ENCODE measurements at places on chromosomes 11 and 22.

GRCh38 chr22:20192972-20193760 is 42.3 kb upstream of the CCDC188 start:
- no peak for DNase-seq

- no peak for DNase-seq
These were observed 53.2 kb downstream of the SPON1 start for GRCh38 chr11:14015711-14016110.

GRCh38 chr11:12835286-12835685 is 161.1 kb downstream of the TEAD1 start:
- no peak for DNase-seq

DNA sequence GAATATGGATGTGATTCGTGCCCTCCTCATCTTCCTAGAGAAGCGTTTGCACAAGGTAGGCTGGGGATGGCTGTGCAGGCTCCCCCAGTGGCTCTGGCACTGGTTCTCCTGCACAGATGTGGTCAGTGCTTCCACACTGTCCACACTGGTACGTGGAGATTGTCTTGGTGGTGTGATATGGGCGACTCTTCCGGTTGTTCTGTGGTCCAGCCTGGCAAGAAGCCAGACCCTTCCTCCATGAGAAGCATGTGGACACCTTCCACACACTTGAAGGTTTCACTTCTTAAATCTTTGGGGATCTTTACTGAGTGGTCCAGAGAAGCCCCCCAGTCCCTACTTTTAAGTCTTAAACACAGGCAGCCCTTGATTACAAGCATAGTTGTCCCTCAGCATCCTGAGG is 3.8 kb downstream of the RIC8A start:
- no peak for DNase-seq

GRCh38 chr11:12224537-12224893 is 114.1 kb downstream of the MICAL2 start:
- DNase-seq, result peak; percentile 70

DNA sequence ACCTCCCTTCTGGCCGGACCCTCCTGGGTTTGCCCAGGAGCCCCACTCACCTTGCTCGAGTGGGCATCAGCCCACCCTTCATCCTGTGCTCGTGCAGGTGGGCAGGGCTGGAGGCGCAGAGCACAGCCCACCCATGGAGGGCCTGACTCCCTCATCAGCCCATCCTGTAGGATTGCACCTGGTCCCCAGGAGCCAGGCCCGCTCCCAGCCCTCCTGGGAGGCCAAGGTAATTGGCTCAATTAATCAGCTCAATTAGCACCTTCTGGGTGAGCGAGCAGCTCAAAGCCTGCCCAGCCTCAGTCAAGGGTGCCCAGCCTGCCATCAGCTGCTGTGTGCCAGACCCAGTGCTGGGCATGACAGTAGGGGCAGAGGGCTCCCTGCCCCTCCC is 58.1 kb upstream of the NECTIN1 start:
- no peak for DNase-seq

DNA sequence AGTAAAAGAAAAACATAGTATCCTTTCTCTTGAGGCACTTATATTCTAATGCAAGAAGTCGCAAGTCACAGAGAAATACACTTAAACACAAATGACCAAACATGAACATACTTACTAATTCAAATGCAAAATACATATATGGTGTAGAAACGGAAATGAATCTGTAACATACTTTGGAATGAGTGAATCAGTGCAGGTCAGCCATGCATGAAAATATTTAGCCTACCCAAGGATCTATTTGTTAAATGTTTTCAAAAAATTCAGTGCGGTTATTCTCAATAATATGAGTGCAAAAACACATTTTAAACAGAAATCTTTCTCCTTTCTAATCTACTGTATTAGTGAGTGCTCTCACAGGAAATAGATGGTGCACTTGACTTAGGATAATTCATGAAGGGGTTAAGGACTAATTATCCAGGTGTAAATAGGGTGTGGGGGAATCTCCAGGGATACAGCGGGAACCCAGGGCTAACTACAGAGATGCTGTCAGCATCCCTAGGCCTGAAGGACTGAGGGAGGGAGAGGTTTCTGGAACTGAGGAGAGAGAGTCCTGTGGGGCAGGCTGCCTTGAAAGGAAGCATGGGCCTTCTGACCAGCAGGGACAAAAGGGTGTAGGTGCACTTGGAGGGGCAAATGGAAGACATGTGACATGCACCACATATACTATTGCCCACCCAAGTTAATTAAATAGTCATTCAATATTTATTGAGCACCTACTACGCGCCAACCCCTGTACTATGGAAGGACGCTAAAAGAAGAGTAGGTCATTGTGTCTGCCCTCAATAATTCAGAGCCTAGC is 139.2 kb downstream of the MAML2 start:
- DNase-seq, result no peak

DNA sequence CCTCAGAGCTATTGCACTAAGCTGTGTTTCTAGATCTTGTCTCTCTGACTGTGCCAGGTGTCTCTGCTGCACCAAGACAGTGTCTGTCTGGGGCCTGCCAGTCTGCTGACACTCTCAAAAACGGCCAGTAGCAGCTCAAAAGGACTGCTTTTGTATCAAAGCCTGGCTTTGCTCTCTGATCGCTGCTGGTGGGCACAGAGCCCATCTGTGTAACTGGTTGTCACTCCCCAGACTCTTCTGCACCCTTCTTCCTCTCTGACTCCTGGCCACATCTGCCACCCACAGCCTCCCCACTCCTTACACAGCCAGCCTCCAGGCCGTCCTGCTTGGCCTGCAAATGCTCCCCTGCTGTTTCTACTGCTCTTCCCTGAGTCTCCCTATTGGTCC is 26.5 kb downstream of the MED15 start:
- DNase-seq, result no peak

GRCh38 chr22:35089139-35089538 is 23.2 kb downstream of the ISX start:
- DNase-seq, result no peak

- no peak for DNase-seq
These were observed 198.8 kb downstream of the CTTN start for GRCh38 chr11:70597006-70597555.

GRCh38 chr22:44271010-44271500 is 41.7 kb downstream of the SHISAL1 start:
- DNase-seq, result no peak

- DNase-seq, result no peak
These were observed 682 bp downstream of the LARGE1 start for GRCh38 chr22:33919391-33920196.

GRCh38 chr22:31093086-31093850 is 12.2 kb downstream of the SMTN start:
- DNase-seq, result no peak

- no peak for DNase-seq
These were observed 129.5 kb upstream of the TBCEL start for GRCh38 chr11:120894202-120894985.

DNA sequence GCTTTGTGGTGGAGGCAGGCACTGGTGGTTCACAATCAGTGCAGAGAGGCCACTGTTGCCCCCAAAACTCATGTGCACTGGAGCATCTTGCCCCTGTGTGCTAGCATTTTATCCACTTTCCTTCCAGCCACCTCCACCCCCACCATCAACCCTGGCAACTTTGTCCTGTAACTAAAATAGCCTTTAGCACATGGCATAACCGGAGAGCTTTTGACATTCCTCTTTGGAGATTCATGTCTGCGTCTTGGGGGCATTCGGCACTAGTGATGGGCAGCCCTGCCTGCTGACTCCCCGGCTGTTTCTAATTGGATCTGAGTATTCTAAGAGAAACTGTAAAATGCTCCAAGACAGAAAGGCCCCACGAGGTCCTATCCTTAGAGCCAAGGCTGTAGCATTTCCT is 15.8 kb downstream of the SHISA8 start:
- DNase-seq, result no peak

GRCh38 chr22:46699091-46699490 is 39.0 kb downstream of the CERK start:
- no peak for DNase-seq

DNA sequence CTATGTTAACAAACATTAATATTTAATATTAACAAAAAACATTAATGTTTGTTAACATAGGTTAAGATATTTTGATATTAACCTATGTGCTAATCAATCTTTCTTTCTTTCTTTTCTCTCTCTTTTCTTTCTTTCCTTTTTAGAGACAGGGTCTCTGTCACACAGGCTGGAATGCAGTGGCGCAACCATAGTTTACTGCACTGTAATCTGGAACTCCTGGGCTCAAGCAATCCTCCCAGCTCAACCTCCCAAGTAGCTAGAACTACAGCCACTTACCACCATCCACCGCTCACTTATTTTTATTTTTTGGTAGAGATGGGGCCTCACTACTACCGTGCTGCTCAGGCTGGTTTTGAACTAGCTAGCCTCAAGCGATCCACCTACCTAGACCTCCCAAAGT is 13.2 kb downstream of the SIK3 start:
- no peak for DNase-seq

DNA sequence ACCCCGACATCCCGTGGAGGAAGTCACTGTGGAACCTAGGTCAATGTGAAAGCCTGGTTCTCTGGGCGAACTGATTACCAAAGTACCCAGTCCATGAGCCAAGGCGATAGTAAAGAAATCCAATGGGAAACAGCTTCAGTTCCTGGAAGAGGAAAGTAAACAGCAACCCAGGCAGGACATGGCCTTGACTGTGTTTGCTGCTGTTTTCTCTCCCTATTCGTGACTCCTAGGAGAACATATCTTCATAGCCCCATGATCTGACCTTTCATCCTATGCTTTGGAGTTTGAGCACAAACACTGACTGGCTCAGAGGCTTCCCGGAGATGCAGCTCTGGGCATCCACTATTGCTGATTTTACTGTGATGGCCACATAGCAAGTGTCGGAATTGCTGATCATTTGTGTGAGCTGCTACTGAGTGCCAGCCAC is 45.1 kb downstream of the LRFN4 start:
- no peak for DNase-seq

DNA sequence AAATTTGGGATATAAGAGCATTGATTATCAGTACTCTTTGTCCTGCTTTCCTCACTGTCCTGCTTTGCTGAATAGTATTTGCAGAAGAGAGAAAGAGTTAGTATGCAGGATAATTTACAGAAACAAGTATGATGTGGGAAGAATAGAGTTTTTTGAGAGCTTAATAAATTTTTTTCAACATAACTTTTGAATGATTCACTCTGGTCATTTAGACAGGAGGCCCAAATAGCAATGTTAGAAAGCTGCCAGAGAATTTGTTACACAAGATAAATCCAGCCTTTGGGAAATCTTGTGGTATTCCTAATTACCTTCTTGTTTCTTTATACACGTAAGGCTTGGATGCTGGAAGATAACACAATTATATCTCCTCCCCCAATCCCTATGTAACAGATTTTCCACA is 484.6 kb downstream of the CNTN5 start:
- DNase-seq, result no peak

GRCh38 chr11:12890476-12890875 is 118.6 kb upstream of the RASSF10 start:
- DNase-seq, result no peak

GRCh38 chr11:96267496-96268032 is 75.4 kb downstream of the MAML2 start:
- DNase-seq, result no peak

- peak; percentile 12 for DNase-seq
These were observed 16.9 kb upstream of the SPTY2D1 start for GRCh38 chr11:18650859-18651557.

DNA sequence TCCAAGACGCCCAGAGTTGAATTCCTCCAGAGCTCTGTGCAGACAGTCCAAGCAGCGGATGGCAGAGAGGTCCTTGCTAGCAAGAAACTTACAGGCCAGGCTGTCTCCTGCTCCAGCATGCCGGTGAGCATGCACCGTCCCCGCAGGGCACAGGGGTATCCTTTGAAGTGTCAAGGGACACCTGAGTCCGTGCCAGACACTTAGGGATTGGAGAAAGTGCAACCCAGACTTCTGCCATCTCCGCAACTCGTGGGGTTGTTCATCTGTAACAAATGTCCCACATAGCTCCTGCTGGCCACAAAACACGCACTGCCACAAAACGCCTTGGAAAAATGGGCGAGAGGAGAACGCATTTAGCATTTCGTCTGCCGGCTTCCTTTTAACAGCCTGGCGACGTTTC is 13.3 kb downstream of the TSPO start:
- DNase-seq, result no peak

- no peak for DNase-seq
These were observed 414.9 kb downstream of the TBC1D22A start for GRCh38 chr22:47177334-47177815.

DNA sequence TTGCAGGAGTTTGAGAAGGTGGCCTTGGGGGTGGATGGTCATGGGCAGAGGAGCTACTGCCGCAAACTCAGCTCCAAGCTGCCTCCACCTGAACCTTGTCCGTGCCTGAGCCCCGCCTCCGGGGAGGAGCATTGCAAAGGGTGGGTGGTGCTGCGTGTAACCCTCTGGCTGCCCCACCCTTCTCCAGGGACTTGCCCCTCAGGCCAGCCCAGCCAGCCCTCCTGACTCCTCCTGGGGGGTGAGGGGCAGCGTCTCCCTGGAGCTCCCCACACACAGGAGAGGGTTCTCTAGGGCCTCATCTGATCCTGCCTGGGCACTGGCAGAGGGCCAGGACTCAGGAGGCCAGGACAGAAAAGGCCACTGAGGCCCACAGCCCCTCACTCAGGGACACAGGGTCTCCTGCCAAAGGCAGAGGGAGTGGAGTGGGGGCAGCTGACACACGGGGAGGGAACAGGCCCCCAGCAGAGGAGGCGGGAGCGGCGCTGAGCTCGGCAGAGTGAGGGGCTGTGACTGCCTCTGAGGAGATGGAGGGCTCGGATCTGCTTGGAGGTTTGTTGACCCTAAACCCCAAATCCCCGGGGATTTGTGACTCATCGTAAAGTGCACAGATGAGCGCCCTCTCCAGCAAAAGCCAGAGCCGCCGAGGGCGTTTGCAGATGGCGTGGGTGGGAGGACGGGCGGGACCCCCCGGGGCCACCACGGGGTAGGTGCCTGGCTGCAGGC is 12.8 kb downstream of the BRSK2 start:
- no peak for DNase-seq

DNA sequence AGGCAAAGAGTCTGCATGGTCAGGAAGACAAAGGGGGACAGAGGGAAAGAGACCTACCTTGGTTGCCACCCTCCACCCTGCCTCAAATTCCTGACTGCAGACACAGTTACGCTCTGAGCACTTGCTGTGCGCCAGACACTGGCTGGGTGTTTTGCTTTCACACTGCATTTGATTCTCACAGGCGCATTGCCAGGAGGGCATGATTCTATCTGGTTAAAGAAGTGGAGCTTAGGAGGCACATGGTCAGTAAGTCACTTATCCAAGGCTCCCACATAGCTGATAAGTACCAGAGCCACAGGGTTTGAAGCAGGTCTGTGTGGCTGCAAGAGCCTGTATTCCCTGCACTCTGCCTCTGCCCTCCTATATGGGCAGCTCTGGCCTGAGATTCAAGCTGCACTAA is 103.9 kb downstream of the TIMP3 start:
- no peak for DNase-seq

GRCh38 chr11:17314232-17314547 is 37.4 kb upstream of the NCR3LG1 start:
- no peak for DNase-seq

GRCh38 chr11:121889186-121889585 is 226.8 kb downstream of the BLID start:
- no peak for DNase-seq

DNA sequence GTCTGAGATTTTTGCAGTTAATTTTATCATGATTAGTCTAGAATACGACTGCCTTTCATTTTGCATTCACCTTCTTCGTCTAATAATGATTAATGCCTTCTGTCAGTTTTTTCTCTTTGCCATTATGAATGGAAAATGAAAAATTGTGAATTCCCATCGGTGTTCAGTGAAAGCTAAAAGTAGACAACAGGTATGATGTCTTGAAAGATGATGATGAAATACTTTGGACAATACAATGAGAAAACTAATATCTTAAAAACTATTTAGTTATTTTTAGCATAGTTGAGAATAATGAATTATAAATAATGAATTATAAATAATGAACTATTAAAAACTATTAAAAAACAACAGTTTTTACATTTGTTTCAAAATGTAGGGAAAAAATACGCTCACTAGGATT is 5.0 kb downstream of the C11orf58 start:
- no peak for DNase-seq

Data from stimulated activated CD4-positive, alpha-beta T cell treated with anti-CD3 and anti-CD28 coated beads, Interleukin-12 subunit alpha, Interleukin-12 subunit beta, amount 100 ng/mL, for 24 hours (primary cell).